ENCODE measurements at places on chromosomes 2 and 18.

- DNase-seq, result no peak
These were observed 86.5 kb downstream of the TANC1 start for GRCh38 chr2:159054985-159055384.

DNA sequence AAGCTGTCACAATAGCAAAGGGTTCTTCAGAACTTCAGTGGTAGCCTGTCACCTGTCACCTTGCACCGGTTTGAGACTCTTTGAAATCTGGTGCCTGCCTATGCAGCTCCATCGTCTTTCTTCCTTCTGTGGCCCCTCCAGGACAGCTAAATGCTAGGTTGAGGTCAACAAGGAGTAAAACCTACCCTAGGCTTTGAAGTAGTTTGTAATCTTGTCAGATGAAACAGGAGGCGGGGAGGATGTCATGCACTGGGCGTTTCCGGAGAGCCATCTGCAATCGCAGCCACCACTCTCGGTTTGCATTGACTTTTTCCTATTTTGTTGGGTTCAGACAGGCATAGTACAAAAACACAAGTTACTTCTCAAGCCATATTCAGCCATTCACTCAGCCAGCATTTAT, 116.7 kb downstream of the LPIN1 start:
- DNase-seq, result no peak

- DNase-seq, result no peak
These were observed 17.4 kb downstream of the TPGS2 start for GRCh38 chr18:36811430-36811829.

- no peak for DNase-seq
These were observed 249.4 kb downstream of the NRXN1 start for GRCh38 chr2:50782543-50782942.

- DNase-seq, result no peak
These were observed 28.0 kb downstream of the HDAC4 start for GRCh38 chr2:239372835-239373234.

DNA sequence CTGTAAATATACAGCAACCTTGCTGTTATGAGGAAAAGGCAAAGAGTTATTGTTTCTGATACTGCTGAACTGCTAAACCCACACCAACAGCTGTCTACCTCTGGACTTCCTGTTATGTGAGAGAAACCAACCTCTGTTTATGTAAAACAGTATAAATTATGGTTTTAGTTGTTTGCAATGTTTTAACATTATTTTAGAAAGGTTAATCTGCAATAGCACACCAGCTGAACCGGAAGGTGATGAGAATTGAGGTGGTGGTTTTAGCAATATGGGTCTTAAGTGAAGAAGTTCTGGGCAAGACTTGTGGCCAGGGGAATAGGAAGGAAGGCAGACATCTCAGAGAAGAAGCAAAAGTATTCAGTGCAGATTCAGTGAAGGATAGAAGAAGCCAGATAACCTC, 237.8 kb downstream of the PLCL1 start:
- DNase-seq, result no peak

GRCh38 chr18:76064998-76065397, 430.0 kb downstream of the ZNF516 start:
- no peak for DNase-seq

DNA sequence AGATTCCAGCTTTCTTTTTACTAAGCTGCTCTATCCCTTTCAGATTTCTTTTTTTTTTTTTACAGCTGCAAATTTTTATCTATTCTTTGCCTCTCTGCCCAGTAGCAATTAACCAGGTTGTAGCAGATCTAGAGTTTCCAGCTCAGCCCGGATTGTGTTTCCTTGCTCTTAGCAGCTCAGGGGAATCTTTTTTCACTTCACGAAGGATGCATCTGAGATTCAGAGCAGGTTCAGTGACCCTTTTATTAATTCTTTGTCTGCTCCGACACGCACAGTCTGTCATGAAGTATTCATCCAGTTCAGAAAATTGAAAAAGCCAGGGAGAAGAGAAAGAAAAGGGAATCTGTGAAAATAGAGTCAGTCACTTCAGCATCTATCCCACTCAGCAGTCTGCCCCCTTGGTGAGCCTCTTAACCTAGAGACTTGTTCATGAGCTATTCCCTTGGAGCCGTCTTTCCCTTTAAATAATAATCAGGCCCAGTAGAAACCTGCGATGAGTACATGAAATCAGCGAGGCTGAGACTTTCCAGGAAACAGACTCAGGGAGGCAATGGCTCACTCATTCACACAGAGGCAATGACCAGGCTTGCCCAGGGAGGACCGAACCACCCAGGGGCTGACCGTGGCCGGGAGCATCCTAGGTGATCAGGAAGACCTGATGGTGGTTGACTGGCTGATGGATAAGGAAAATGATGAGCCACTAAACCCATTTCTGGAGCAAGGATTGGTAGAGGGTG, 103.4 kb upstream of the ITGA6 start:
- no peak for DNase-seq

- DNase-seq, result no peak
These were observed 10.7 kb upstream of the GYPC start for GRCh38 chr2:126645211-126645618.

GRCh38 chr2:65313126-65313953, 85.7 kb downstream of the ACTR2 start:
- no peak for DNase-seq

GRCh38 chr18:42734520-42734919, 381.0 kb downstream of the RIT2 start:
- no peak for DNase-seq

GRCh38 chr2:228581731-228582130, 400.2 kb upstream of the SPHKAP start:
- no peak for DNase-seq

DNA sequence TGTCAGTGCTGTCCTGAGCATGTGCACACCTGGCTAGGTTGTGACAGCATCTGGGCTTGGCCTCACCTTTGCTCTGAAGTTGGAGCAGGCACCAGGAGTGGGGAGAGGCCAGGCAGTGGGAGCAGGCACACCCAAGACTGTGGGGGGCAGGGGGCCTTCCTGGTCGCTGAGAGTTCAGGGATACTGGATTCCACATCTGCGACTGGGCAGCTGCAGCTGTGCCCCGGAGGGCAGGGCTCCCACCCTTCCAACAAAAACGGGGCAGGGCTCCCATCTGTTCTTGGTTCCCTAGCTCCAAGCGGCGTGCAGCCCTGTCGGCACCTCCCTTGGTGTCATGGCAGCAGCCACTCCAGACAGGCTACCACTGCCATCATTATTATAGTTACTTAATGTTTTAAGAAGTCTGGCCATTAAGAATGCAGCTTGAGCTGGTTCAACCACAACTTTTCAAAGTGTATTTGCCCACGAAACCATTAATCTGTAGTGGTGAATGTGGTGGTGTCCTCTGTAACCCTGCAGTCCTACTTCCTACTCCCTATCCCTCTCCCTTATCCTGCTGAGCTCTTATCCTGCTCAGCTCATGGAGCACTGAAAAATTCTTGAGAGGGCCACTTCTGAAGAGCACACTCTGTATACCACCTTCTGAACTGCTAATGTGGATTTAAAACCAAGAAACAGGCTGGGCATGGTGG, 48.0 kb upstream of the RAB1A start:
- no peak for DNase-seq

GRCh38 chr2:215413484-215413777, 22.4 kb downstream of the FN1 start:
- no peak for DNase-seq

DNA sequence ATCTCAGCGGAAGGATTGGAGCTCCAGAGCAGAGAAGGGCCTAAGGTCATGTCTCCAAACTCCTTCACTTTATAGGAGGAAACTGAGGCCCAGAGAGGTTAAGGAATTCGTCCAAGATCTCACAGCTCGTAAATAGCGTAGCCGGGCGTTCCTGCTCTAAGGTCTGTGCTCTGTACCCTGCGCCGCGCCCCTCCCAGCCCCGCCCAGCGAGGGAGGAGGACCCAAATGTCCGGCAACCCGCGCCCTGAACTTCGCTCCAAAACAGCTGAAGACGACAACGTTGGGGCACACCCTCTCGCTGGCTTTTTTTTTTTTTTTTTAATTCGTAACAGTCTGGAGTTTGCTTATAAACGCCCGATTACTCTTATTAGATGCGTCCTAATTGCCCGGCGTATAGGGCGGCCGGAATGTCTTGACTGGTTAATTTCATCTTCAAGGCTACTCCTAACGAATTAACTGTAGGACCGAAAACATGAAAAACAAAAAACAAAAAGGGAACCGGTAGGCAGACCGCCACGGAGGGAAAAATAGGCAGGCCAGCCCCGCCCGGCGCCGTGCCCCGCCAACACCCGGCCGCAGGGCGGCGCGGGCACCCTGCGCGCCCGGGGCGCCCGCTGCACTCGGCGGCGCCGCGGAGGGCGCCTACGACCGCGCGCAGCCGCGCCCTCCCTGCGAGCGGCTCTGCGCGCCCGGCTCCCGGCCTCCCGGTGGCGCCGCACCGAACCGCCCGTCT, 928 bp upstream of the FOSL2 start:
- no peak for DNase-seq

GRCh38 chr2:129396980-129397599, 582.4 kb upstream of the RAB6C start:
- DNase-seq, result no peak

DNA sequence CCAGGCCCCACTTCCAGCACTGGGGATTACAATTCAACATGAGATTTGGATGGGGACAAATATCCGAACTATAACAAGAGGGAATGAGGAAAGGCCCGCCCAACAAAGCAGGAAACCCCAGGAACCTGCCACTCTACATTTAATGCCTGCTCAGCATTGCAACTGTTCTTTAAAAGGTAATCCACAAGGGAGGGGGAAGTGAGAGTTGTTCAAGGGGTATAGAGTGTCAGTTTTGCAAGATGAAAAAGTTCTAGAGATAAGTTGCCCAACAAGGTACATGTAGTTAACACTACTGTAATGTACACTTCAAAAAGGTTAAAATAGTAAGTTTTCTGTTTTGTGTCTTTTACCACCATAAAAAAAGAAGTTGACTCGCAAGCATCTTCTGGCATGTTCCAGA, 137.6 kb downstream of the MBD2 start:
- no peak for DNase-seq

- DNase-seq, result no peak
These were observed 443.7 kb downstream of the DSEL start for GRCh38 chr18:67072791-67073190.

GRCh38 chr2:55555977-55556376, 36.5 kb downstream of the CFAP36 start:
- DNase-seq, result no peak

DNA sequence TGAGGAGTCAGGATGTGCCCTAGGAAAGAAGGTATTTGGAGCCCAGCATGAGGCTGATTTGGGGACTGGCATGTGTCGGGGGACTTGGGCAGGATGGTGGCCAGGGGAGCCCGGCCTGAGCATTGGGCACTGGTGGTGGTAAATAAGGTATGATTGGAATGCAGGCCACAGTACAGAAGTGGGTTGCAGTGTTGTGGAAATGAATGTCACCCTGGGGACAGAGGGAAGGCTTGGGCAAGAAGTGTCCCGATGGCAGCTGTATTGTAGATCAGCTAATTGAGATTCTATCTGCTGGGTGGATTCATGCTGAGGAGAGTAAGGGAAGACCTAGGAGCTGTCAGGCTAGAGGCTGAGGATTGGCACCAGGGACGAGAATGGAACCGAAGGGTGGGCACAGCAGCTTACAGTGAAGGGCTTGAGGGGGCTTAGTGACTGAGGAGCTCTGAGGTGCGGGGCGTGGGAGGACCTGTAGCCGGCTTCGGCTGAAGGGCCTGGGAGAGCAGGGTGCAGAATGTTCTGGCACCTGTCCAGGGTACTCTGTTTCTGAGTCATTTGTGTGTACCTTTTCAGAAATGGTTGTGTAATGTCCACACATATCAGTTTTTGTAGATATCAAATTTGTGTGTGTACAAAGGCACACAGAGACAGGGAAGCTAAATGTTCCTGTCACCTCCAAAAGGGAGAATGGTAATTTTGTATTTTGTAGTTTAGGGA, 170.2 kb downstream of the PRKCE start:
- DNase-seq, result no peak

DNA sequence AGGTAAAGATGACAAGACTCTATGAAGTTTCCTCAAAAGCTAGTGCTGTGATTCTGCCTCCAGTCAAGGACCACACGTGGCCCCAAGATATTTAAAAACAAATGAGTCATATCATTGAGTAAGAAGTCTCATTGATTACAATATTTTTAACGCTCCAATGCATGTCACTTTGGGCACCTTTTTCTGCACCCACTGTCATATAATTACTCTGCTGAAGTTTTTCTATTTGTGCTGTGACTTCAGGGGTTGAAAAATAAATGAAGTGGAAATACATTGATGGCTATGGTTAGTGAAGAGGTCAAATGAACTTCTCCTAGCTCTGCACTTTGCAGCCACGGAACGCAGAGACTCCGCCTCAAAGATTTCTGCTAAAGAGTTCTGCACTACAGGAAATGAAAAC, 344.3 kb upstream of the KYNU start:
- DNase-seq, result no peak

GRCh38 chr2:18988631-18989232, 369.7 kb downstream of the OSR1 start:
- no peak for DNase-seq

DNA sequence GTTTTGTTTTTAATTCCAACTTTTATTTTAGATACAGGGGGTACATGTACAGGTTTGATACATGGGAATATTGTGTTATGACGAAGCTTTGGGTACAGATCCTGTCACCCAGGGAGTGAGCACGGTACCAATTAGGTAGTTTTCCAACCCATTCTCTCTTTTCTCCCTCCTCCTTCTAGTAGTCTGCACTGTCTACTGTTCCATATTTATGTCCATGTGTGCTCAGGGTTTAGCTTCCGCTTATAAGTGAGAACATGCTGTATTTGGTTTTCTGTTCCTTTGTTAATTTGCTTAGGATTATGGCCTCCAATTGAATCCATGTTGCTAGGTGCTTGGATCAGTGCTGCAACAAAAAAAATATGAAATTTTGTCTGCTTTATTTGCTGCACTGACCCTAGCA, 659.3 kb upstream of the TMEFF2 start:
- no peak for DNase-seq

- DNase-seq, result no peak
These were observed 87.7 kb downstream of the SPRED2 start for GRCh38 chr2:65344689-65345088.

DNA sequence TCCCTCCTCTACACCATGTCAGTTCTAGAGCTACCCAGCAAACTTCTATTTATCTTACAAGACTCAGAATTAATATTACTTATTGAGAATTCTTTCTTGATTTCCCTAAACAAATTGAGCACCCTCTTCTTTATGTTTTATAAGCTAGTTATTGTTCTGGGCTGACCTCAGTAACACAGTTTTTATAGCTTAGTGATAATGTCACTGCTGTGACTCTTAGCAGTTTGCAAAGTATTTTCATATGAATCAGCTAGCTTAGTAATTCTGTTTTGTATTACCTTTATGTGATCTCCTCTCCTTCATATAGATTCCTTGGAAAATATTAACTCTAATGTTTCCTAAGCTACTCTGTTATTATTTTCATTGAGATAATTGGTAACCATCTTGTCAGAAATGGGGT, 114.9 kb downstream of the PMS1 start:
- DNase-seq, result no peak

DNA sequence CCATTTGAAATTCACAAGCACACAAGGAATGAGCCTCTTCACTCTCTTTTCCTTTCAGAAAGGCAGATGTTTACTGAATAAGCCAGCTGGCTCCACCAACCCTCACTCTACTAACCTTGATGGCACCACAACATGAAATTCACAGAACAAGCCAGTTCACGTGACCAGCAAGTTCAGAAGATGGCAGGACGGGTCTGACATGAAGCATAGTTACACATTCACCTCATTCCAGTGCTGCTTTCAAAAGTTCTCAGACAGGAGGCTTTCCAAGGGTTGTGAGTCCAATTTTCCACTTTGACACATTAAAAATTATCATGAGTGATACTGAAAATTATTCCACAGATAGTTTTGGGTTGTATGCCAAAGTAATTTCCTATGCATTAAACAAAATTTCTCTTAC, 74.2 kb upstream of the MBOAT2 start:
- DNase-seq, result no peak

GRCh38 chr2:45009928-45010701, 863 bp upstream of the SIX2 start:
- no peak for DNase-seq

All from NCI-H187 (cell line).